ENCODE measurements at places on chromosomes 13 and 19. TPM values are rescaled to one million over a fixed set of nuclear protein-coding genes. Genes with fewer than 3 reads are reported as not detected.

The ZIK1 gene
- total RNA-seq: 6.7 TPM

The OR7C2 gene
- not detected for total RNA-seq

The OR4F17 gene
- total RNA-seq: not detected

The PRKCG gene
- 0.20 TPM for total RNA-seq

The ZNF560 gene
- total RNA-seq: 0.49 TPM

The CYP4F12 gene
- total RNA-seq: 8.1 TPM

The CYP4F11 gene
- not detected for total RNA-seq

The EPS8L1 gene
- 47.6 TPM for total RNA-seq

The PLVAP gene
- 10.9 TPM for total RNA-seq

The FCGBP gene
- 17.7 TPM for total RNA-seq

The BCL3 gene
- 4.6 TPM for total RNA-seq

The GPR108 gene
- 19.7 TPM for total RNA-seq

- no peak for DNase-seq
Observed at GRCh38 chr13:33787051-33787591, 30.8 kb upstream of the RFC3 start.

DNA sequence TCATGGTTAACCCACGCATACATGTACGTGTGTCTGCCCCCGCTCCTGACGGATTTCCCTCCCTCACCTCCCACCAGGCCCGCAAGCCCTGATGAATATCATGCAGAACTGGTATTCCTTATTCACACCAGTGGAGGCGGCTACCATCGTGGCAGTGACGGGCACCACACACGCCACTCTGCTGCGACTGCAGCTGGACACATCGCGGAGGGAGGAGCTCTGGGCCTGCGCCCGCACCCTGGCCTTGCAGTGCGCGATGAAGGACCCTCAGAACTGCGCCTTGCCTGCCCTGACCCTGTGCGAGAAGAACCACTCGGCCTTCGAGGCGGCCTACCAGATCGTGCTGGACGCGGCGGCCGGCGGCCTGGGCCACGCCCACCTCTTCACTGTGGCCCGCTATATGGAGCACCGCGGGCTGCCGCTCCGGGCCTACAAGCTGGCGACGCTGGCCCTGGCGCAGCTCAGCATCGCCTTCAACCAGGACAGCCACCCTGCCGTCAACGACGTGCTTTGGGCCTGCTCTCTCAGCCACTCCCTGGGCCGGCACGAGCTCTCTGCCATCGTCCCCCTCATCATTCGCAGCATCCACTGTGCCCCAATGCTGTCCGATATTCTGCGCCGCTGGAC lies 35.0 kb downstream of the ZSWIM4 start:
- no peak for DNase-seq

- DNase-seq: no peak
Observed at GRCh38 chr19:44548736-44549135, 19.3 kb upstream of the CEACAM20 start.

GRCh38 chr19:38399537-38399936 lies 3.4 kb upstream of the FAM98C start:
- no peak for DNase-seq

- DNase-seq: no peak
Observed at GRCh38 chr13:80599765-80600164, 258.8 kb upstream of the SPRY2 start.

DNA sequence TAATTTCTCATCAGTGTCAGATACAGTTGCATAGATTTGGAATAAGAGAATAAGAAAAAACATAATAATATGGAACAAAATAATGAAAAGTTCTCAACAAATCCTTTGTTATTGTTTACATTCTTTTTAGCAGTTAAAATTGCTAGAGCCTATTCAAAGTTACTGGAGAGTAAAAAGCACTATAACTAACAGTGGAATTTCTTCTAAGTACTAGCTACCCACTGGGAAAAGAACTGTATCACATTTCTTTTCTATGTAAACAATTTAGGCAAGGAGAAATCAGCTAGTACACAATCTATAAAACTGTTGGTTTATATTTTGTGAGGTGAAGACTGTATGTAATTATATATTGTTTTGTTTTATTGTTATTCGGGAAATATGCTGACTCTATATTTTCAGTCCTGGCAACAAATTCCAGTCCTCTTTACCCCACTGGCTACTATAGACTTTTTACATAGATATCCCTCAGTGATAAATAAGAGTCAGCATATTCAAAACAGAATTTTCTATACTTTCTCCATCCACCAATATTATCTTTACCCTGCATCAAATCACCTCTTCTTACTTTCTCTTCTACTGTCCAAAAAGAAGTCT lies 222.0 kb downstream of the PCDH9 start:
- DNase-seq: no peak

- no peak for DNase-seq
Observed at GRCh38 chr19:39993605-39994004, 3.3 kb upstream of the ZNF546 start.

- DNase-seq: peak; percentile 24
Observed at GRCh38 chr13:99442273-99442895, 58.9 kb upstream of the TM9SF2 start.

- peak; percentile 31 for DNase-seq
Observed at GRCh38 chr19:12757544-12758274, 6.1 kb downstream of the BEST2 start.

DNA sequence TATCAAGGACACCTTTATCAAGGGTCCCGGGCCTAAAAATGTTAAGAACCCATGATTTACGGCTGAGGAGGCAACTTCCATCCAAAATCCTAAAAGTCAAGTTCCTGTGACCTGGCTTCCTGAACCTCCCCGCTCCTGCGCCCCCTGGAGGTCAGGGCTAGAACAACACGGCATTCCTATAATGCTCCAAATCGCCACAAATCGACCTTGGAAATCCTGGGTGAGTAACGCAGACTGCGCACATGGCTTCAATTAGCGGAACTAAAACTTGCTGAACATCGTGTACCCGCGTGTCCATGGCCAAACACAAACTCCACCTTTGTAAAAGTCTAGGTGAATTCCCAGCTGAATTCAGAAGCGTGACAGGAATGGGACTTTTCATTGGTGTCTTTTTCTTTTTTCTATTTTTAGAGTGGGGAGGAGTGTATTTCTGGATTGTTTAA lies 4.3 kb upstream of the C5AR1 start:
- DNase-seq: peak; percentile 30

GRCh38 chr19:27777242-27777641 lies 1435.7 kb downstream of the UQCRFS1 start:
- DNase-seq: no peak

GRCh38 chr19:19575411-19575810 lies 37.3 kb downstream of the CILP2 start:
- DNase-seq: no peak

DNA sequence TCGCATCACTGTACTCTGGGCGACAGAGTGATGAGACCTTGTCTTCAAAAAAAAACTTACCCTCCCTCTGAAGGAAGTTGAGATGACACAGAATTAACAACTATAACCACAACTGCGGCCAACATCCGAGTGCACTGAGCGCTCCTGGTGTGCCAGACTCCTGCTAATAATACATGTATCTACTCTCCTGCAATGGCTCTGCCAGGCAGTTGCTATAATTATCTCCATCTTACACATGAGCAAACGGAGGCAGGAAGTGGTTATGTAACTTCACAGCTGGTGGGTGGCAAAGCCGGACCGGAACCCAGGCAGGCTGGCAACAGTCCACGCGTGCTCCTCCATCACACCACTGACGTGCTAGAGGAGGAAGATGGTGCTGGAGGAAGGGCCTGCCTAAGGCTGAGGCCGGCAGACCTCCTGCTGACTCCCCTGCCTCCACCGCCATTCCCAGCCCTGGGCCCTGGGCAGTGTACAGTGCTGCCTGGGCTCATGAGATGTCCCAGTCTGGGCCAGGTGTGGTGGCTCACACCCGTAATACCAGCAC lies 12.6 kb downstream of the XRCC1 start:
- no peak for DNase-seq

DNA sequence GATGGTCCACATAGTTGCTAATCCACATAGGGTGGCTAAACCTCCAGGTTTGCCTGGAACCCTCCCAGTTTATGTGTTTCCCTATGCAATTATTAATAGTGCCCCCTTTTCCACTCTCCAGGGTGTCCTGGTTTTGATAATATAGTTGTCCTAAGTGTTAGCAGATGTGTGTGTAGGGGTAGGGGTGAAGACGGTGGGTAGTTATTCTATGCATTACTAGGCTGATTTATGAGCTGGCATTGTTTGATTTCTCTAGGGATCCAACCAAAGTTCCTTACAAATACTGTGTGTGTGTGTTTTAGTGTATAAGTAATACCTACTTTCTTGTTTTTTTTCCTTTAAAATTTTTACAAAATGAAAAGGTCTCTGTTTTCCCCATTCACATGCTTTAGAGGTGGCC lies 21.1 kb downstream of the GTF2F2 start:
- DNase-seq: no peak

DNA sequence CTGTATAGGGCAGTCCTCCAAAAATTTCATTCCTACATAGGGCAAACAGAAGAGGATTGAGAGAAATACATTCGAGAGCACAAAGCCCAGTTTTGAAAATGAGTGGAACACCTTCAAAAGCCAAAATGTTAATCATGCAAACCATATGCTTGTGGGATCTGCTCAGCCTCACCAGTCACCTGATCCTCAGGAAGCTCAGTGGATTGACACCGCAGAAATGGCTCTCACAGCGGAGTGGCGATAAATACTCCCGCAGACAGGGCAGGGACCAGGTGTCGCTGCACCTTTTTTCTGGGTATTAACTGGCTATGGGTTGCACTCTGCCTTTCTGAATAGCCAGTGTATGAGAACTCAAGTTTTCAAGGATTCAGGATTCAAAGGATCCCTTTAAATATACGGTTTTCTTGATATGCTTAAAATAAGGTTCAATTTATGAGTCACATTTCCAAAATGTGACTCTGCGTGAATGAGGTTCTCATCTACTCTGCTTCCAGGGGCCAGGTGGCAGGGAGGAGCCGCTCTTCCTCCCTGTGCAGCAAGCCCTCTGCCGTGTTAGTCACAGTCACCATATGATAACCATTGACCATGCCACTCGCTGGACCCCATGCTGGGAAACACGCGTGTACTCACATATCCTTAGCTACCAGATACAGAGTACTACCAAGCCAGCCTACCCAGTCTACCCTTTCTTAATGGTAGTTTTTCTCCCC lies 18.3 kb upstream of the DHRS12 start:
- DNase-seq: no peak

GRCh38 chr13:75025956-75026355 lies 456.0 kb downstream of the TBC1D4 start:
- no peak for DNase-seq

DNA sequence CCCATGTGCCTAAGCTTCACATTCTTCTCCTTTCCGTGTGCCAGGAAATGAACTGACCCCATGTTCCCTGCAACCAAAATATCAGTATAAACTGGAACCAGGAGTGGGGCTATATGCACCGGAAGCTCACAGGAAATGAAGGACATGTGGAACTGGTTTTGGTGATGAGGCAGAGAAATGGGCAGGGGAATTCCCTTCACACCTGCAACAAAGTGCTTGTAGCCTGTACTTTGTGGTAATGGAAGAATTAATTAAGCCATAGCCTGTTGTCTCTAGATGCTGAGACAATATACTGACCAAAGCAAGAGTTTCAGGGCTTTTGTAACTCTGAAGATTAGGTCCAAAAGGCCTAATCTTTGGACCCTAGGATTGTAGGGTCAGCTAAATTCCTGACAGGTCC lies 15.5 kb upstream of the UGGT2 start:
- DNase-seq: no peak

- no peak for DNase-seq
Observed at GRCh38 chr13:112150352-112150751, 83.4 kb downstream of the SOX1 start.

DNA sequence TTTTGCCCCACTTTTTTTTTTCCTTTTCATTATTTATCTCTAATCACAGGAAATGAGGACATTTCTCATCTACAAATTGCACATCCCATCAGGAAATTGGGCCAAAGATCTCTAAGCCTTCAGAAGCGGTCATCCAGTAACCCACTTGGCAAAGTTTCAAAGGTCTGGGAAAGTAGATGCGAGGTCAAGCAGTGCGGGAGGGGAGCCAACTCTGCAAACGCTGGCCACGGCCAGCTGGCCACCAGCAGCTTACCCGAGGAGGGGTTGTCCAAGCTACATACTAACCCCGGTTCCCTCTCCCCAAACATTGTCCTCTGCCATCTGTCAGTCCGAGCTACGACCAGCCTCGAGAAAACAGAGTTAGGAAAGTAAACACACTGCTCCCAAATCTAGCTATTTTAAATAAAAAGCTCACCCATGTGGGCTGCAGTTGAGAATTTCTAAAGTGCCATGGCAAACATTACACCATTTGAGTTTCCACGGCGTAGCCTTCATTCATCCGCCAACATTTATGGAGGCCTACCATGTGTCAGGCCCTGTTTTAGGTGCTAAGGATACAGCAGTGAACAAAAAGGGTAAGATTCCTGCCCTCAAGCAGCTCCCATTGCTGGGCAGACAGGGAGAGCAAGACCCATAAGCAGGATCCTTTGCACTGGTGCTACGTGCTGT lies 11.5 kb downstream of the FFAR2 start:
- DNase-seq: peak; percentile 60

Data from skin of body (tissue), 3 donors.